Activated CD8-positive, alpha-beta memory T cell treated with anti-CD3 and anti-CD28 coated beads, Interleukin-2, amount 50 U/mL, for 4 hours (primary cell): ENCODE measurements at places on chromosomes 4 and X.
A peak's percentile ranks its signal among the peaks of the same experiment; 100 is the strongest.

DNA sequence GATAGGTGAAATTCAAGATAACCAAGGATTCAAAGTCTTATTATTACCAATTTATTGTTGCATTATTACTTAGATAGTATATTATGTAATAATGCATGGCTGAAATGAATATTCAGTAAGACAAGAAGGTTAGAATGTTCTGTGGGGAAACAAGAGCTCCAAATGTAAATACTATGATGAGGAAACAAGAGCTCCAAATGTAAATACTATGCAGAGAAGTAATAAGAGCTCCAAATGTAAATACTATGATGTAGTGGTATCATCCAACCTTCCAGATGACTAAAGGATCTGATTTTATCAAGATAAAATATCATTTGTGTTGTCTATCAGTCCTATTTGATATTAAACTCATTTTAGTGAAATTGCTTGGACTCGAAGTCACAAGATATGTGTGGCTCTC lies 82.2 kb upstream of the PCDH18 start:
- DNase-seq = no peak

DNA sequence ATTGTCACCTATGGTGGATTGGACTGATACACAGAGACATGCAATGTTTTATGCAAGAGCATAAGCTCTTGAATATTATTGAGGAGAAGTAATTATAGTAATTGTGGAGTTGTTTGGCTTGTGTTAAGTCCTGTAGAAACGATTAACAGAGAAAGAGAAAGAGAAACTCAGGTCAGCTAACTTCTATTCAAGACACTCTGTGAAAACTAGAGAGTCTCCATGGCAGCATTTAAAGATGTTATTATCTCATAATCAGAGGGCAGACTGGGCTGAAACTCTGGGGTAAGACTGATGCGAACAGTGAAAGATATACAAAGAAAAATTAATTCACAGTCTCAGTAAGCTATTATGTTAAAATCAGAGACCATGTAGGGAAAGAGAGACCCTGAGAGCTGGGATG lies 625.7 kb downstream of the FAT4 start:
- no peak for DNase-seq

- DNase-seq = no peak
Measured at GRCh38 chr4:137156807-137157206, 375.5 kb downstream of the PCDH18 start.

DNA sequence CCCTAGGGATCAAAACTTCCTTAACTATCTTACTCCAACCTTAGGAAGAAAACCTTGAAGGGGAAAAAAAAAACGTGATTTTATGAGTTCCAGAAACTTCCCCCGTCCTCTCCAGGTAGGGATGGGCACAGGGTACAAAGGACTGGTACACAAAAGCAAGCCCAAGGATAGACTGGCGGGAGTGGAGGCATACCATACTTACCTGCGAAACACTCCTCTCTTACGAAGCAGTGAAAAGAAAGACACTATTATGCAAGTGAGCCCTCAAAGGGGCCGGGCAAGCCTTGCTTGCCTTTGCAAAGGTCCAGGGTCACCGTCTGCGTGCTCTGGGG lies 651 bp downstream of the TSPAN6 start:
- no peak for DNase-seq

GRCh38 chrX:39167791-39168190 lies 366.5 kb downstream of the MID1IP1 start:
- DNase-seq = no peak

GRCh38 chrX:119236623-119237561 lies 807 bp downstream of the PGRMC1 start:
- peak; percentile 22 for DNase-seq

- DNase-seq = no peak
Measured at GRCh38 chrX:36974911-36975310, 33.3 kb upstream of the FAM47C start.

DNA sequence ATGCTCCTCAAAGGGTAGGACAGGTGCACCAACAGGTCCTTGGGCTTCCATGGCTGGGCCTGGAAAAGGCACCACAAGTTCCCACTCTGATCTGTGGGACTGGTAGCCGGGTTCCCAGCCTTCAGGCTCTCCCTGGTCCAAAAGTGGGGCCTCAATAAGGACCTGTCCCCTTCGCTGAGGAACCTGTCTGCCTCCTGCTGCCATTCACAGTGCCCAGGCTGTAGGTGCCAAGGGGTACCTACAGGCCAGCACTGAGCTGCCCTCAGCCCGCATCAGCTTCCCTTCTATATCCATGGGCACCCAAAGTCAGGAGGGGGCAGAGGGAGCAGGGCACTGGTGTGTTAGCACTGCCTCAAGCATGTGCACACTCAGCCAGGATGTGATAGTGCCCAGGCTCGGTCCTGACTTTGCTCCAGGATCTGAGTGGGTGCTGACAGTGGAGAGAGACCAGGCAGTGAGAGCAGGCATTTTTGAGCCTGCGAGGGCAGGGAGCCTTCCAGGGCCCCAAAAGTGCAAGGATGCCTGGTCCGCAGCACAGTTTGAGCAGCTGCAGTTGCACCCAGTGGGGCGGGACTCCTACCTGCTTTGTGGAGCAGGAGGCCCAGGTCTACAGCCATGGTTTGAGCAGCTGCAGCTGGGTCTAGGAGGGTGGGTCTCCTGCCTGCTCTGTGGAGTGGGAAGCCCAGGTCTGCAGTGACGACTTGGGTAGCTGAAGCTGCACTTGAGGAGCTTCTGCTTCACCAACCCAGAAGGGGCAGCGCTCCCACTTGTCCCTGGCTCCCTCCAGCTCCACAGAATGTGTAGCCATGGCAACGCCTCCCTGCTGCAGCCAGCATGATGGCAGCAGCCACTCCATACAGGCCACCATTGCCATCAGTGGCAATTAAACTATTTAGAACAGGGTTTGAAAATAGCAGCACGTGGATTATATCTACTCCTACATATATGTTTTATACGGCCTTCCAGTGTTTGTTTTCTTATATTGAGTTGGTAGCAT lies 376.4 kb downstream of the KCTD8 start:
- no peak for DNase-seq

DNA sequence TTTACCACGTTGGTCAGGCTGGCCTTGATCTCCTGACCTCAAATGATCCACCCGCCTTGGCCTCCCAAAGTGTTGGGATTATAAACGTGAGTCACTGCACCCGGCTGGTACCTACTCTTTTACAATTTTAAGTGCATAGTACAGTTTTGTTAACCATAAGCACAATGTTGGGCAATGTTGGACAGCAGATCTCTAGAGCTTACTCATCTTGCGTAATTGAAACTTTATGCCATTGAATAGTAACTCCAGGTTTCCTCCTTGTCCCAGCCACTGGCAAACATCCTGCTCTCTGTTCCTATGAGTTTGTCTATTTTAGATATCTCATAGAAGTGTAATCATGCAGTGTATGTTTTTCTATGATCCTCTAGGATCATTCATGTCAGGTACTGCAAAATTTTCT lies 9.3 kb upstream of the CPE start:
- no peak for DNase-seq

DNA sequence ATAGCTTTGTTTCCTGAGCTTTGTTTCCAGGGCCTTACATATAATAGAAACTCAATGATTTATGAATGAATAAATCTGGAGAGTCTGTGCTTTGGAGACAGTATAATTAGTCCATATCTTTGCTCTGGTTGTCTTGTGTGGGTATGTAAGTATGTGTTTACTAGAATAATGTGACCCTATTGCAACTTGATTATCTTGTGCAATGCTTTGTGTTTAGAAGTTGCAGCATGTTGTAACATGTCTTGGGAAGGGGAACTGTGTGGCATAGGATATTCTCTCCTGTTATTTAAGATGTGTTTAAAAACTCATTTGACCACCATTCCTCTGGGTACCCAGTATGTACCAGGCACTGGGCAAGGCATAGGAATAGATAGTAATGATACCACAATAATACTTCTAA lies 6.1 kb downstream of the SPATA18 start:
- no peak for DNase-seq

GRCh38 chr4:2598511-2599303 lies 62.3 kb downstream of the FAM193A start:
- no peak for DNase-seq

GRCh38 chr4:1385373-1386340 lies 20.6 kb downstream of the NKX1-1 start:
- no peak for DNase-seq

- DNase-seq = no peak
Measured at GRCh38 chr4:66501997-66502396, 831.7 kb upstream of the EPHA5 start.

GRCh38 chrX:115493015-115493414 lies 68.0 kb upstream of the PLS3 start:
- no peak for DNase-seq

GRCh38 chr4:17805580-17806155 lies 4.9 kb downstream of the DCAF16 start:
- no peak for DNase-seq

GRCh38 chrX:131955099-131955777 lies 67.9 kb upstream of the STK26 start:
- no peak for DNase-seq

DNA sequence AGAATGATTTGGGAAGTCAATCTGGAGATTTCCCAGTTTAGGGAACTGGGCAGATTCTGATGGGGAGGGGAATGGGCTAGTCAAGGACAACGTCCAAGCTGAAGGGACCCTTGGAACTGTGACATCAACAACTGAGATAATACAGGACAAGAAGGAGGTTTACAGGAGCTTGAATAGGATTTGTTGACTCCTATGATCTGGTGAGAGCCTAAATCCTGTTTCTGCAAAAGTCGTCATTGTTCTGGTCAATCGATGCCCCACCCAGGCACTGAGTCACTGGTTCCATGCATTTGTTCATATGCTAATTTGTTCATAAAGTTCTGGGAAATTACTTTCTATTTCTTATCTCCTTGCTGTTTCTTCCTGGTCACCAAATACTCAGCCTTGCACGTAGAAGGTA lies 15.3 kb upstream of the PDGFRA start:
- no peak for DNase-seq

- DNase-seq = no peak
Measured at GRCh38 chr4:152500275-152500674, 35.6 kb downstream of the FBXW7 start.

DNA sequence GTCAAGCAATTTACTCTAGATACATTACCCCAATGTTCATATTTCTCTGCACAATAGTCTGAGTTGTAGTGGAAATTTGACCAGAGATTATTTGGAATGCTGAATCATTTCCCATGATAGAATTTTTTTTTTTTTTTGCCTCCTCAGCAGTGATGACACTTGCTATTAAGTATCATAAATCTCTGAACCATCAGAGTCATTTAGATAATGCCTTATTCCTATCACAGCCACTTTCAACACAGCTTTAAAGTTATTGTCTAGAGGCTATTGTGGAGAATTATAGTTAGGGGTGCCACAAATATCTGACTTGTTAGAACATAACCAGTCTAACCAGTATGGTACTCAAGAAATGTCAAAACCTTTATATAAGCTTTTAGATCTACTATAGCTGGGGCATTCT lies 79.8 kb downstream of the LCORL start:
- no peak for DNase-seq

GRCh38 chrX:115023811-115024210 lies 6.4 kb upstream of the IL13RA2 start:
- no peak for DNase-seq

DNA sequence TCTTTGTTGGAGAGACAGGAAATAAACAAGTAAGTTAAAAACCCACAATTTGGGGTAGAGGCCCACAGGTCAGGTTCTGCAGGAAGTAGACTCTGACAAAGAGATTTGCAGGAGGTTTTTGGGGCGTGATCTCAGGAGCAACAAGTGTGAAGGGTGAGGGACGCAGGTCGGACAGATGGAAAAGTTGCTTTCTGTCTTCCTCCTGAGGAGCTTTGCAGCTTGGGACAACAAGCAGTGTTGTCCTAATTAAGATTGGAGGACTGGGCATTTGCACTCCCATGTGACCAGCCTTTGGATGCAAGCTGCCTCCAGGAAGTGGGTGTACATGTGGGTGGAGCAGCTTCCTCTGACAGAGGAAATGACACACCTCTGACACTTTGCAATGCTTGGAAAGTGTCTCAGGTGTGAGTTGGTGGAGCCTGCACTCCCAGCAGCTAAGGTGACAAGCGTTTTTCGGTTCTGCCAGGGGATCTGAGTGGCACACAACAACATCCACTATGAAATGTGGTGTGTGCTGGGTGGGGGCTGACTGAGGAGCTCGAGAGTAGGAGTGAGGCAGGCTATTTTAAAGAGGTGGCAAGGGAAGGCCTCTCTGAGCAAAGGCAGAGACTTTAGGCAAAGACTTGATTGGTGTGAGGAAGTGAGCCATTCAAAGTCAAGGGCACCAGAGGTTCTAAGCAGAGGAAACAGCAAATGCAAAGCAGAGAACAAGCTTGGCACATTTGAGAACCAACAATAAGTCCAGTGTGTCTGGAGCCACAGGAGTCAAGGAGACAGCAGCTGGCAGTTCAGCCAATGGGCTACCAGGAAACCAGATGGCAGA lies 339.8 kb upstream of the GATB start:
- DNase-seq = peak; percentile 69

- DNase-seq = no peak
Measured at GRCh38 chr4:151389311-151389710, 19.7 kb upstream of the FHIP1A start.

GRCh38 chrX:150229481-150229880 lies 133.6 kb upstream of the MAMLD1 start:
- no peak for DNase-seq

DNA sequence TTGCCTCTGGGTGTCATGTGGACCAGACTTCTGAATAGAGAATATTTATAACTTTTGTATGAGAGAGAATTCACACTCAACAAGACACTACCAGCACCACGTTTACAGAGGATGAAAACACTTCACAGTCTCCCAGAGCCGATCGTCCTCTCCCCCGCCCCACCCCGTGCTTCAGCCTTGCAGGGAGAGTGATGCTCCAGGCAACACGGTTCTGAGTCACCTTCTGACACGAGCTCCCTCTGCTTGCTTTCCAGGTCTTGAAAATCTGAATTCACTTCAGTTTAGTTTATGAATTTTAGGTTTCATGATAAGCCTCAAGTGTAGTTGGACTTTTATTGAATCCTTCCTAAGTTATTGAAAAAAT lies 59.8 kb downstream of the CPLX1 start:
- DNase-seq = no peak

GRCh38 chr4:114864060-114864459 lies 249.4 kb downstream of the NDST4 start:
- DNase-seq = no peak
